ENCODE measurements at places on chromosomes 12 and 14.

- H3K27me3 ChIP-seq: no peaks in the 10 kb centered on the region
- H3K27ac ChIP-seq: no peak overlapping the region
- no peak for DNase-seq
- no peak overlapping the region for H3K4me3 ChIP-seq
- peaks cover 16% of the 10 kb centered on the region for H3K36me3 ChIP-seq
Observed at GRCh38 chr14:45185100-45185814, 49.5 kb downstream of the FANCM start.

DNA sequence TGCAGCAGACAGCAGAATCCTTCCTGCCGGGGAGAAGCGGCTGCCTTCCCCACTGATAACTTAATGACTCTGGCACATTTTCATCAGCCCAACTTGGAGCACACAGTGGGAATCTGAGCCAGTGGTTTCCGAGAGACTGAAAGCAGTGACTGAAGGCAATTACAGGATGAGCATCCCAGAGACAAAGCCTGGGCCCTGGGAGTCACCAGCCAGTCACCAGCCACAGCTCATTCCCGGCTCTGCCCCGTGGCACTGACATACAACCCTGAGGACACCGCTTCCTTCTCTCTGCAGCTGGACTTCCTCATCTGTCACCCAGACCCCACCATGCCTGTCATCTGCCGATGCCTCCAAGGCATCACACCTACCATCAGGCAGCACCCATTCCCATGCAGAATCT lies 192.3 kb downstream of the DPF3 start:
- no peak overlapping the region for H3K4me3 ChIP-seq
- H3K27me3 ChIP-seq: no peaks in the 10 kb centered on the region
- DNase-seq: peak; percentile 65
- no peaks in the 10 kb centered on the region for H3K36me3 ChIP-seq

DNA sequence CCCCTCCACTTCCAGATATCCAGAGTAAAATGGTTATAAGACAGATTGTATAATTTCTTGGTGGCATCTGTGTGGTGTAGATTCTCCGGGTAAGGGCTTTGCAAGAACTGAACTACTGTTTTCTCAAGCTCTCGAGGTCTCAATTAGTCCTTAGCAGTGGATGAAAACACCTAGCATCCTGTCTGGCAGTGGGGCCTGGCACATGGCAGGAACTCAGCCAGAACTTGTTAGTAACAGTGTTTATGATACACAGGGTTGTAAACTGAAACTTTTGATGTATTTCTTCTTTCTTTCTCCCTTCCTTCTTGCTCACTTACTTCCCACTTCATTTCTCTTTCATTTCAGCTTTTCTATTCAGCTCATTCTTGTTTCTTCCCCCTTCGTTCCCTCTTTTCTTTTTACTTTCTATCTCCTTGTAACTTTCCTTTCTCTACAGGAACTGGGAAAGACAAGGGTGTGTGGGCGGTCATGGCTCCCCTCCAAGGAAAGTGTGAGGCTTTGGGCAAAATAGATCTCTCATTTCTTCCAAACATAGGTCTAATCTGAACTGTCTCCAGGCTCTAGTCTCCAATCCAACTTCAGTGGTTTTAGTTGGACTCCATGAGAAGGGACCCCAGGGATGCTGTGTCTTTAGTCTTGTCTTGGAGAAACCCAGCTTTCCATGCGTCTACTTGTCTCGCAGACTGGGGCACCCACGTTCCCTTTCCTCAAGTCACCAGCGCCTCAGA lies 159.7 kb downstream of the PAH start:
- DNase-seq: no peak
- no peak overlapping the region for H3K4me3 ChIP-seq
- H3K27me3 ChIP-seq: no peaks in the 10 kb centered on the region
- no peaks in the 10 kb centered on the region for H3K4me1 ChIP-seq

DNA sequence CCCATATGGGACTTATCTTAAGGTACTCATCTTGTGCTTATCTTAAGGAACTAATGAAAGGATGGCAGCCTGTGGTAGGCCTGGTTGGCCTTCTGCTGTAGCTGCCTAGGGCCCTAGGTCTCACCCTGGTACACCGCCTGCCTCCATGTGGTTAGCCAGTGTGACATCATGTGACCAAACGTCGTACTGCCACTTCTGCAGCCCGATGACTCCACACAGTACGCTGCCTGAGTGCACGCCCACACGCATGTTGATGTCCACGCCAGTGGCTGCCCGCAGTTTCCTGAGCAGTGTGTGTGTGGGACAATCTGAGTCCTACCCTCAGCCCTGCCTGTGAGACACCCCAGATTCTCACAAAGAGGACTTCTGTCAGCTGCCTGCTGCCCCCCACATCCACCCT lies 5.1 kb downstream of the ADCY4 start:
- no peaks in the 10 kb centered on the region for H3K36me3 ChIP-seq
- H3K4me1 ChIP-seq: peaks cover 10% of the 10 kb centered on the region
- no peaks in the 10 kb centered on the region for H3K27me3 ChIP-seq
- no peak overlapping the region for H3K27ac ChIP-seq
- no peak overlapping the region for H3K4me3 ChIP-seq
- no peak for DNase-seq

GRCh38 chr12:65282840-65283239 lies 4.4 kb downstream of the MSRB3 start:
- H3K27me3 ChIP-seq: no peaks in the 10 kb centered on the region
- no peak for DNase-seq
- no peak overlapping the region for H3K27ac ChIP-seq
- no peaks in the 10 kb centered on the region for H3K4me1 ChIP-seq
- no peak overlapping the region for H3K4me3 ChIP-seq
- H3K36me3 ChIP-seq: no peaks in the 10 kb centered on the region

DNA sequence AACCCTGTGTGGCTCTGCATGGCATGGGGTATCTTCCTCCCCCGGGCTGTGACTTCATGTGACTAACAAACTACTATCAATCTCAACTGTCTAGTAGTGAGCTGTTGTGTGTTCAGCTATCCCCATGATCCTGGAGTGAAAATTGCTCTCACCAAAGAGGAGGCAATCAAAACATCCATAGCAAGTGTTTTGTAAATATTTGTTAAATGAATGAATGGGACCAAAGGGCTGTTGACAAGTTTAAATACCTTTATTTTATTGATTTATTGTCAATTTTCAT lies 138.1 kb upstream of the CPM start:
- no peak overlapping the region for H3K27ac ChIP-seq
- no peaks in the 10 kb centered on the region for H3K27me3 ChIP-seq
- H3K4me1 ChIP-seq: peaks cover 12% of the 10 kb centered on the region
- no peaks in the 10 kb centered on the region for H3K36me3 ChIP-seq
- no peak overlapping the region for H3K4me3 ChIP-seq

Data from A673 (cell line).